ENCODE measurements at places on chromosomes 3 and 15.

DNA sequence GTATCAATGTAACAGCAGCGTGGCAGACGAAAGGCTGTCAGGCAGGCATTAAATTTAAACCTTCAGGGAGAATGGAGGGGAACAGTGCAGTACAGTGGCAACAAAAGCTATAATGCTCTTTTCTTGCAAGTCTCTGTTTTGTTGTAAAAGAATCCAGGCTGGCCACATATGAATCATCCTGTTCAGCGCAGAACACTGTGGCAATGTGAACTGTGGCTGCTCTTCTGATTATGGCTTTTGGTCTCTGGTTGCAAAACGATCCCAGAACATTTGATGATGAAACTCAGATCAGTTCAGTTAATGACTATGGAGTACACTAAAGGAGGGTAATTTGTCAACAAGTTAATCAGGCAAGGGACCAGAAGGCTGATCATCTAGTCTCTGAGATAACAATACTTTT, 219.7 kb upstream of the SGO1 start:
- peak; percentile 64 for DNase-seq

GRCh38 chr15:76363251-76363650, 26.7 kb downstream of the ISL2 start:
- DNase-seq = no peak

DNA sequence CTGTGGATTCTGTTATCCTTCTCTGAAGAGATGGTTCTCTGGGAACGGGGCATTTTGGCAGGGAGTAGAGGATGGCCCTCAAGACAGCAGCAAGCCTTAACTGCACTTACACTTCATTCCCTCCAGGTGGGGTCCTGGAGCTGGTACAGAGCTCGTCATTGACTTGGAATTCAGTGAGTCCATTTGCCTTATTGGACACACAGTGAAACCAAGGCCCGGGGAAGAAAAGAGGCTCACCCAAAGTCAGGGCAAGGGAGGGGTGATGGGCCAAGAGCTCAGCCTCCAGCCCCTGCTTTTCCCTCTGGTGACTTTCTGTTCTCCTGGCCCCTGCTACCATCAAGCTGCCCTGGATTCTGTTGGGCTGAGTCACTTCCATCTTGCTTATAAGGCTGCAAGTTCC, 125.6 kb downstream of the ETFA start:
- DNase-seq = peak; percentile 54

GRCh38 chr3:134007819-134008218, 21.9 kb downstream of the SLCO2A1 start:
- DNase-seq = no peak

- DNase-seq = no peak
Measured at GRCh38 chr15:68312701-68313204, 35.2 kb downstream of the FEM1B start.

GRCh38 chr15:70714015-70714414, 49.3 kb downstream of the UACA start:
- DNase-seq = no peak

DNA sequence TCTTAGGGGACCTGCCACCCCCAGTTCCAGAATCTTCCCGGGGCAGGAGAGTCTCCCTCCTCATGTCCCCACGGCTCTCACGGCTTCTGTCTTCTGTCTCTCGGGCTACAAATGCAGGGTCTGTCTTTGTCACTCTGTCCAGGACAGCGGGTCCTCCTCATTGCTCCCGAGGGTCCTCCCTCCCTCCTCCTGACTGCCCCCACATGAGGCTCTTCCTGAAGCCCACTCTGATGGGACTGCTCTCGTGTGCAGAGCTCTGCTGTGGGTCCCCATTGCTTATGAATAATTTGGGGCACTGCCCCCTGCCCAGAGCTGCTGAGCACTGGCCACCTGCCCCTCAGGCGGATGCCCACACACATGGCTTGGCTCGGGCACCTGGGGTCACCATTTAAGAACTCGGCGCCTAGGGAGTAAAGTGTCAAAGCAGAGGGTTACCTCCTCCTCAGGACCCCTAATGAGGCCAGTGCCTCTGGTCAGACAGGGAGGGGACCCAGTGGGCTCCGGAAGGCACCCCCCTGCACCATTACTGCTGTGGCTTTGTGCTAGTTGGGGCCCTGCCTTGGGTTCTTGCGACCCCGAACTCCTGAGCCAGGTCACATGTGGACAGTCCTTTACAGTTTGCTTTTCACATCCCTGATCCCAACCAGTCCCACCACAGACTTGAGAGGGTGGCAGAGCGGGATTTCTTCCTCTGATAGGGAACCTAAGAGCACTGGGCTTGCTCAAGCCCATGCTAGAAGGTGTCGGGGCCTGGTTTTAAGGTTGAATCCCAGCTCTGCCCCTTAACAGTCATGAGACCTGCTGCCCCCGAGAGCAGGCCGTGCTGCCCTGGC, 22.1 kb downstream of the HDAC11 start:
- DNase-seq = no peak

DNA sequence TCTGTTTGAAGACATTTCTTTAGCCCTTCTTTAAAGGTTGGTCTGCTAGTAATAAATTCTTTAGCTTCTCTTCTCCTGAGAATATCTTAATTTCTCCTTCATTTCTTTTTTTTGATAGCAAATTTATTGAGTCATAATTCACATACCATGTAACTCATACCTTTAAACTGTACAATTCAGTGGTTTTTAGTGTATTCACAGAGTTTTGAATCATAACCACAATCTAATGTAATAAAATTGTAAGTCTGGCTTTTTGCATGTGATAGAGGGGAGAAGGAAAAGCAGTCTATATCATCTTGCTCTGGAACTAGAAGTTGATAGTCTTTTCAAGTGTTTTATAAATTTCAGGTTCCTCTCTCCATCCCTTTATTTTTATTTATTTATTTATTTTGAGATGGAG, 81.3 kb downstream of the APBA2 start:
- DNase-seq = no peak

DNA sequence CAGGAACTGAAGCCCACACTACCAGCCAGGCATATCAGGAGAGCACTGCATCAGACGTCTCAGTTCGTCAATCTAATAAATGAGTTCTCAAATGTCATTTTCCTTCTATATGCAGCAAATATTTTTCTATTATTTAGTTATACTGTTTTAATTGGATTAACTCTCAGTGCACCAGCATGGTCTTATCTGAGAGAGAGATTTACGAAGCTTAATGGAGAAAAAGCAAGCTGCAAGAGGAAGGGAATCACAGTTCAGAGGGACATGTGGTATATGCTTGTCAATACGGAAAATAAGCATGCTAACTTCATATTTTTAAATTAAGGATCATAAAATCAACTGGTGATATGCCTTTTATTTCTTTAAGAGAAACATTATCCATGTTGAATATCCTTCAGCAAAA, 213.1 kb upstream of the NECTIN3 start:
- DNase-seq = no peak

DNA sequence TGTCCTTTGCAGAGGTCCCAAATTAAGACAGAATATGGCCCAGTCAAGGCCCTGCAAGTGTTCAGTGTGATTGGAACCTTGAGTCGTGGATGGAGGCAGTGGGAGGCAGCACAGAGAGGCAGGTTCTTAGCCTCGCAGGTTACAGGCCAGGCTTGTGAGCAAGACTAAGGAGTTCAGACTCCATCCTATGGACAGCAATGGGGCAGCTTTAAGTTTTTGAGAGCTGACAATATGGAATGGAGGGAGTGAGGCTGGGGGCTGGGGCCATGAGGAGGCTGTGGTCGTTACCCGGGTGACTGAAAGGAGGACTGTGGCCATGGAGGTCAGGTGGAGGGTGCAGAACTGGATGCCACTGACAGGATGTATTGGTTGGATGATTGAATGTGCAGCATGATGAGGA, 74.1 kb upstream of the PRR23C start:
- DNase-seq = no peak

GRCh38 chr3:127674101-127674721, 1.5 kb downstream of the ABTB1 start:
- DNase-seq = no peak

GRCh38 chr15:98774756-98775497, 126.6 kb downstream of the IGF1R start:
- peak; percentile 46 for DNase-seq

- DNase-seq = no peak
Measured at GRCh38 chr15:68781766-68782588, 38.7 kb downstream of the ANP32A start.

DNA sequence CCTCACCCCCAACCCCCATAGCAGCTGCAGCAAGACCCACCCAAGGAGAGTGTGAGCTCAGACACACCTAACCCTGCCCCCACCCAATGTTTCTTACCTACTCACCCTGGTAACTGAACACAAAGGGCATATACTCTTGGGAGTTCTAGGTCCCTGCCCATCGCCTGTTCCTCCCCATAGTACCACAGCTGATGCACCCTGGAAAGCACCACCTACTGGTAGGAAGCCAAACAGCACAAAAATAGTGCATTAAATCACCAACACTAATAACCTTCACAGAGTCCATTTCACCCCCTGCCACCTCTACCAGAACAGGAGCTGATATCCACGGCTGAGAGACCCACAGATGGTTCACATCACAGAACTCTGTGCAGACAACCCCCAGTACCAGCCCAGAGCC, 245.2 kb downstream of the EFHB start:
- DNase-seq = no peak

DNA sequence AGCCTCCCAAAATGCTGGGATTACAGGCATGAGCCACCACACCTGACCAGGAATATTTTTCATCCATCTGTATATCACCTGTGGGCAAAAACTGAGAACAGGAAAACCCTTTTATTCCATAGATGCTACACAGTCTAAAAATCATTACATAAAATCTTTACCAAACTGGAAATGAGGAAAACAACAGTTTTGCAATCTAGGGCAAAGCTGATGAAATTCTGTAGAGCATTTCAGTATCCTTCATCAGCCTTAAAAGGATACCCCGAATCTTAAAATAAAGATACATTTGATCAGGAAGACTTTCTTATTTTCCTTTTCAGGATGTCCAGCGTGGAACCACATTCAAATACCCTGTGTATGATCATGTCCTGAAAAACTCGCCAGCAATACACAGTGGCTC, 7.1 kb downstream of the SIAH2 start:
- DNase-seq = no peak

- no peak for DNase-seq
Measured at GRCh38 chr15:41019174-41019573, 65.9 kb downstream of the CHAC1 start.

DNA sequence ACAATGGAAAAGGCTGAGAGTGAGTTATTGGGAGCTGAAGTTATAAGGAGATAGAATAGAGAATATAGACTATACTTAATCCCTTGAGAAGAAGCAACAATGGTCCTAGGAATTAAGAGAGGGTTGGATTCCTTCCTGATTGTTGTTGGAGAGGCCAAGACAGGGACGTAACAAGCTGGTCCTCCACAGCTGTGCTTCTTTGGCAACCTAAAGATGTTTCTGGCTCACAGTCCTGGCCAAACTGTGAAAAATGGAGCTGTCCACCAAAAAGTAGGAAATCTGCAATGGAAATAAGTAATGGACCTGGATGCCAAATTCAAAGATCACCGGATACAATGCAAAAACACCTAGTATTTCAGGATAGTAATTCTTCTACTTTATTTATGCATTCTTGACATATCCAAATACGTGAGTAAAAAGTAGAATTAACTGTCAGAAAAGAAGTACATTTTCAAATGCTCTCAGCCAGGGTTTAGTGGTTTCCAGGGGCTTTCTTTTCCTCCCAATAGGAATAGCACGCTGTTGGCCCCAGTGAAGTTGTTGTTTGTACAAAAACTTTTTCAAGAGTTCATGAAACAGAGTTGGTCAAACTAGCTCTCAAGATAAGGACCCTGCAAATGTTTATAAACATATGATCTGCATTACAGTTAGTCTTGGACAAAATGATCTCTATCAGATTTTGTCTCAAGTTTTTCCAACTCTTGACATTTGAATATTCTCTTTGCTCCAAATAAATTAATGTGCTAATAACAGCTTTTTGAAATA, 28.3 kb downstream of the CERS3 start:
- DNase-seq = no peak

DNA sequence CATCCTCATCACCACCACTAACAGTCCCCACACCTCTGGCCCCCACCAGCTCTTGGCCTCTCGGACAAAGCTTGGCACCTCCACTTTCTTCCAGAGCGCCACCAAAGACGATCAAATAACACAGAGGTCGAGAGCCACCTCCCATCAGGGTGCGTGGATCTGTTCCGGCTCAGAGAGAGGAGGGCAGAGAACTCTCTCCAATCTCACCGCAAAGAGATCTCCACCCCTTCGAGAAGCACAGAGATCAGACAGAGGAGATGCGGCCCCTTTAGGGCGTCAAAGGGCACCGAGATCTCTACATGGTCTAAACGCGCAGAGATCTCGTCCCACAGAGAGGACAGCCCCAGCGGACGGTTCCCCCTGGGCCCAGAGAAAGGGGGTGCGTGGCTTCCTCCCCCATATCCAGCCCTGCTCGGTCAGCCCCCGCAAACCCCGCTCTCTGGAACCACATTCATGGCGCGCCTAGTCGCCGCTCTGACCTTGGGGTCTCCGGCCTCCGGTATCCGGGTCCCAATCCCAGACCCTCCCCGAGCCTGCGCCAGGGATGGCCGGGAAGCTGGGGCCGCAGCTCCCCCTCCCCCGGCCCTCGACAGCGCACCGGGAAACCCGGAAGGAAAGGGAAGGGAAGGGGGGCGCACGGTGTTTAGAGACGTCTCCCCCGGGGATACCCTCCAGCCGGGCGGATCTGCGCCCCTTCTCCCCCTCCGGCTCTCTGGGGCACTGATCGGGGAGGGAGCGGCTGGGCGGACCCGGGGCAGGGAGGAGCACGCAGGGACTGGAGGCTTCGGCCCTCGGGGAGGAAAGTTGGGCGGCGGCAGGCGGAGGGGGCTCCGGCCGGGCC, 608 bp downstream of the SCN5A start:
- no peak for DNase-seq

DNA sequence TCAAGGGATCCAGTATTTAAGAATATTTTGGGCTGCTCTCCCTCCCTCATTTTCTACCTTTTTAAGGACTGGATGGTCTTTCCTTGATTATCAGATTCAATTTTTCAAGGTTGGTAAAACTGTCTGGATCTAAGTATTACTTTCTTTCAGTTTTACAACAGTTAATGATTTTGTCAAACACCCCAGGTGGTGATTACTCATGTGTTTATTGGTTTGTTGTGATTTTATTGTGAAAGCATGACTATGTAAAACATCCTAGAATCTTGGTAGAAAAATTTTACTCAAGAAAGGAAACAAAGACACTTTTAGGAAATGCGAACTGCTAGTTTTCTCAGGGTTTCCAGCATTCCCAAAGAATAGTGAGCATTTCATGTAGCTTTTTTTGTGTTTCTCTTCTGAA, 7.3 kb downstream of the GTF2E1 start:
- DNase-seq = no peak

DNA sequence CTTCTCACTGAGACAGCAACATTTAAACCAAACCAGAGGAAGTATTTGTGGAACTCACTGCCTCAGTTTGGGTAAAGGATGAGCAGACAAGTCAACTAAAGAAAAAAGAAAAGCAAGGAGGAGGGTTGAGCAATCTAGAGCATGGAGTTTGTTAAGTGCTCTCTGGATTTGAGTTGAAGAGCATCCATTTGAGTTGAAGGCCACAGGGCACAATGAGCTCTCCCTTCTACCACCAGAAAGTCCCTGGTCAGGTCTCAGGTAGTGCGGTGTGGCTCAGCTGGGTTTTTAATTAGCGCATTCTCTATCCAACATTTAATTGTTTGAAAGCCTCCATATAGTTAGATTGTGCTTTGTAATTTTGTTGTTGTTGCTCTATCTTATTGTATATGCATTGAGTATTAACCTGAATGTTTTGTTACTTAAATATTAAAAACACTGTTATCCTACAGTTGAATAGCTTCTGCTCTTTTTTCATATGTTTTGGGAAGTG, 23.3 kb downstream of the CLDN18 start:
- no peak for DNase-seq

GRCh38 chr3:30332196-30333021, 274.0 kb upstream of the TGFBR2 start:
- no peak for DNase-seq

- no peak for DNase-seq
Measured at GRCh38 chr15:63358241-63359029, 23.2 kb downstream of the CA12 start.
